ENCODE measurements at places on chromosomes 11 and 22.

DNA sequence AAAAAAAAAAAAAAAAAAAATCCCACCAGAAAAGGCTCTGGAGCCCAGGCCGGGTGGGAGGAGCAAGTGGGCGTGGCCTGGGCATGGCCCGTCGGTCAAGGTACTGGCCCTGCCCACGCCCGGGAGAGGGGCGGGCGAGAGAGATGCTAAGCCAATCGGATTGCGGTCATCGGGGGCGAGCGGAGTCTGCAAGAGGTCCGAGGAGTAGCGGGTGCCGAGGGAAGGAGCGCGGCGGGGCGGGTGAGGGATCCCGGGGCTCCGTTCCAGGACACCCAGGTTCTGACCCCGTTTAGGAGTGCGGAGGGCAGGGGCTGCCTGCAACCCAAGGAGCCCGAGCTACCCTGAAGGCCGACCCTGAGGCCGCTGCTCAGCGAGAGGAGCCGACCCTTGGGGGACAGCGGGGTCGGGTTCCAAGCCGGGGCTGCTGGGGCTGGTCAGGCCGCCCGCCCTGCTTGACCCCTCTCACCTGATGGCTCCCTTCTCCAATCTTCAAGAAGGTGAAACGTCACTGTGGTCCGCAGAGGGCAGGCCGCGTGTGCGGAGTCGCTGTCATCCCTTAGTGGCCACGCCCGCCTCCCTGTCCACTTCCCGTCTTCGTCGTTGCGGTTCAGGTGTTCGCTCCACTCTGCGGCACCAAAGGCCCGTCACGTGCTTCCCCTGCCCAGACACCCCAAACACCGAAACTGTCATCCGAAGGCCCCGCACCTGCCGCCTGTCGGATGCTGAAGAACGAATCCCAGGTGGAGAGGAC, 11.1 kb upstream of the TAB1 start:
- DNase-seq = peak; percentile 21

DNA sequence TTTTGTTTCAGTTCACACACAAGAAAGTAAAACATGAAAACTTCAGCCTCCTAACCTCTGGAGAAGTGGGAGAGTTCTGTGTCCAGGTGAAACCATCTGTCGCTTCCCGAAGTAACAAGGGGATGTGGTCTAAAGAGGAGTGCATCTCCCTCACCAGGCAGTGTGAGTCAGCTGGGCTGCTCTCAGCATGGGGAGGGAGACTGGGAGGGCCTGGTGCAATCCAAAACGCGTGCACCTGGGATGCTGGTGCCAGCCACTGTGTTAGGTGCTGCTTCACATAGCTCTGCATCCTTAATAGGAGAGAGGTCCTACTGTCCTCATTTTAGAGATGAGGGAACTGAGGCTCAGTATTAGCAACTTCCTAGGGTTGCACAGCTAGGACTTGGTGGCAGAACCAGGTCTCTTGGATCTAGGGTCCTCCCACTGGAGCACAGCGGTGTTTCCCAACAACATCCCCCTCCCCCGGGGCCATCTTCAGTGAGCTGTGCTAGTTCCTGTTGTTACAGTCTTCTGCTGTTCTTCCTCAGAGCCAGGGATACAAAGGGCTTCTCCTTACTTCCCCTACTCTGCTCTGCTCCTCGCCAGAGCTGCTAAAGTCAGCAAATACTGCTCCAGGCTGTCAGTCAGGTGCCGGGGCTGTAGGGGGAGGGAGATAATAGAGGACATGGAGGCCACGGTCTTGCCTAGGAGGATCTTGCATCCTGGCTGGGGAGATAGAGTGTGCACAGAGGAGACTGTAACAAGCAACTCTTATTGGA, 8.0 kb downstream of the IL10RA start:
- DNase-seq = no peak

GRCh38 chr11:33700063-33700501, 544 bp downstream of the C11orf91 start:
- DNase-seq = no peak

- DNase-seq = no peak
Observed at GRCh38 chr11:43071338-43071737, 240.5 kb upstream of the API5 start.

DNA sequence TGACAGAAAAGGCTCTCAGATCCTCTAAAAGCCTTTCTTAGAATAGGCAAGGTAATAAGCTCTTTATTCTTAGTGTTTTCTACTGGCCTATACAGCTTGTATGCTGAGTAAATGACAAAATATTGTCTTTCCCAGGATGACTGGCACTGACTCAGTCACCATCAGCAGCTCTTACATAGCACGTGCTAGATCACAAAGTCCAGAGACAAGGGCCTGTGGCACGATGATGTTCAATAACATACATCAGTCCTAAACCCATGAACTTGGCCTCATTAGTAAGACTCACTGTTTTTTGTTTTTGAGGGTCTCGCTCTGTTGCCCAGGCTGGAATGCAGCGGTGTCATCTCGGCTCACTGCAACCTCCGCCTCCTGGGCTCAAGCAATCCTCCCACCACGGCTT, 42.7 kb downstream of the CELF1 start:
- no peak for DNase-seq

GRCh38 chr11:130034236-130034635, 31.6 kb upstream of the PRDM10 start:
- DNase-seq = no peak

DNA sequence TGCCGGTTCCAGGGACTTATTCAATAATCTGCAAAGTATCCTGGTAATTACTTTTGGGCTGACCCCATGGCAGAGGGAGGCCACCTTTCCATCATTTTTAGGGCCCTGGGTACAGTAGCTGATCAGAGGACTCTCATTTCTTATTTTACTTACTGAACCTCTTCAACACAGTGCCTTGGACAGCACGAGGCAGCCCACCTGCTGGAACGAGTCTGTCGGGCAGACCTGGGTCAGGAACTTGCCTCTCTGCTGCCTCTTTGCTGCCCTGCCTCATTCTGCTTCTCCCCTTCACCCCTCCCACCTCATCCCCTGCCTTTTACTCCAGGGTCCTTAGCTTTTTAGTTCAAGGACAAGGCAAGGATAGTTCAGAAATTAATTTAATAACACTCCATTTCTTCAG, 204.5 kb downstream of the CSNK2A3 start:
- DNase-seq = no peak

- DNase-seq = no peak
Observed at GRCh38 chr11:12797996-12798395, 123.8 kb downstream of the TEAD1 start.

GRCh38 chr11:17026487-17027082, 12.4 kb upstream of the PLEKHA7 start:
- no peak for DNase-seq

GRCh38 chr11:2268729-2269600, 1.4 kb downstream of the ASCL2 start:
- no peak for DNase-seq

GRCh38 chr11:83715927-83716535, 429.9 kb upstream of the CCDC90B start:
- DNase-seq = no peak

- DNase-seq = no peak
Observed at GRCh38 chr11:94948070-94948617, 25.2 kb downstream of the CWC15 start.

- DNase-seq = no peak
Observed at GRCh38 chr22:37503850-37504249, 15.4 kb downstream of the CARD10 start.

GRCh38 chr11:34259087-34259486, 98.7 kb downstream of the ABTB2 start:
- DNase-seq = no peak

Measured in brain pericyte (primary cell).